Astrocyte of the hippocampus (primary cell): ENCODE measurements at places on chromosomes 3 and 15.

DNA sequence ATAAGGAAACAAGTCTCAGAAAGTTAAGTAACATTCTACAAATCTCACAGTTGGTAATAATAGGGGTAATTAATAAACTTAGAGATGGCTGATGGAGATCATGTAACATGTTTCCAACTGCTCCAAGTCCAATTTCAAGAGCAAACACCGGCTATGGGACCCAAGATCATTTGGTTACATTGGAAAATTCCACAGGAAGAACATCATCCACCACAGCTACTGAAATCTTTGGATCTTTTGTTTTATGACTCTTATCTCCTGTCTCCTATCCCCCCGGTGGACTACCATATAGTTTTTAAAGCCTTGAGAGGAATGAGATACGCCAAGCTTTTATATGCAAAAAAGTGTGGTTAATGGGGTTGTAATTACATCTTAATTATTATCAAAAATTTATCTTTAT, 216.1 kb downstream of the WNT5A start:
- DNase-seq, result no peak

DNA sequence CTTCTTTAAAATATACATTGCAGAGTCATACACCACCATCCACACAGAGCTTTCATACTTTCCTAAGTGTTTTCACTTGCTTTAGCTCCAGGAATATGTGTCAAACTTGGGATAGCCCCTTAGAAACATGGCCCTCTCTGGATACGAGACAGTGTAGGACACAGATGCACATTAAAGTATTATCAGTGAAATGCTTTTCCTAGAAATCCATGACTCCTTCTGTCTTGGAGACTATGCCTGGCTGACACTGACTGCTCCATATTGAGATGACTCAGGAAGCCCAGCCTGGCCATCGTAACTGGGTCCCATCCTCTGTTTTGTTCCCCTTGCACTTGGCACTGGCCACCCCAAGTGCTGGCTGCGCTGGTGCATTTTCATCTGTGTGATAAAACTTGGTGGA, 204.8 kb downstream of the PDZRN3 start:
- DNase-seq, result no peak

DNA sequence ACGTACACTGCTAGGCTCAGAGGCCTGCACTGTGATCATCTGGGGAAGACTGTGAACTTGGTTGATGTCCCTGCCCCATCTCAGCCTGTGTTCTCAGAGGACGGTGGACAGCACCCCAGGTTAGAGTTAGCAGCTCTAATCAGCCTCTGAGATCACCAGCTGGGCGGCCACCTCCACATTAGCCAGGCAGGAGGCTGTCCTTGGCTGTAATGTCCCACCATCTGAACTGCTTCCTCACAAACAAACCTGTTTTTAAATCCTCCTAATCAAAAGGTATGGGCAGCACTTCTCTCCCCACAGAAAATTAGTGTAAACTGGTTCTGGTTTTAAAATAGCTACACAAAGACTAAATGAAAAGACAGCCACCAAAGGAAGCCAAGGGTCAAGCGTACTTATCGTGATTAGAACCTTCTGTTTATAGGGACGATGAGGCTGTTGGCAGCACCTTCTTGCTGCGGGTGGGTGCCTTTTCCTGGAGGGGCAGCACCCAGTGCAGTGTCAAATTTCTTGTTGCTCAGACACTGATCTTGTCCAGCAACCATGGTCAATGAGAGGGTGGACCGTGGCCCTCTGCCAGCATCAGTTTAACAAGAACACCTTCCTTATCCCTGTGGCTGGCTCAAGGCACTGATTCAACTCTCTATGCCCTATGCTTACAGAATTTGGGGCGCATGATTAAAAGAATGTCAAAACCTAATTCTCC, 24.6 kb downstream of the ACSBG1 start:
- no peak for DNase-seq

DNA sequence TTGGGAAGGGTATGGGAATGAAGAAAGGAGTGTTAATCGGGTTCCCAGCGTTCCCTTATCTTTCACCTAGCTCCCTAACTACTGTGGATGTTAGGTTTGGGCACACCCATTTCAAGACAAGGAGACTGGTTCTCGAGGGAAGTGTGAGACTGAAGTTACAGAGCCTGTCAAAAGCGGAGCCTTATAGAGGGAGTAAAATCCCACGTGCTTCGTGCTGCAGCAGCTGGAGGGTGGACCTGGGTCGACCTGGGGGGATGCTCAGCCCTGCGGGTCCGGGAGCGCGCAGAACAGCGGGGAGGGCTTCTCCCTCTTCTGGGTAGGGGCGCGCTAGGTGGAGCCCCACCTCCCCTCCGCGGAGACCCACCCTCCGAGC, 314 bp upstream of the TMED3 start:
- no peak for DNase-seq
